ENCODE measurements at places on chromosomes 1 and 21.
A peak's percentile ranks its signal among the peaks of the same experiment; 100 is the strongest.

DNA sequence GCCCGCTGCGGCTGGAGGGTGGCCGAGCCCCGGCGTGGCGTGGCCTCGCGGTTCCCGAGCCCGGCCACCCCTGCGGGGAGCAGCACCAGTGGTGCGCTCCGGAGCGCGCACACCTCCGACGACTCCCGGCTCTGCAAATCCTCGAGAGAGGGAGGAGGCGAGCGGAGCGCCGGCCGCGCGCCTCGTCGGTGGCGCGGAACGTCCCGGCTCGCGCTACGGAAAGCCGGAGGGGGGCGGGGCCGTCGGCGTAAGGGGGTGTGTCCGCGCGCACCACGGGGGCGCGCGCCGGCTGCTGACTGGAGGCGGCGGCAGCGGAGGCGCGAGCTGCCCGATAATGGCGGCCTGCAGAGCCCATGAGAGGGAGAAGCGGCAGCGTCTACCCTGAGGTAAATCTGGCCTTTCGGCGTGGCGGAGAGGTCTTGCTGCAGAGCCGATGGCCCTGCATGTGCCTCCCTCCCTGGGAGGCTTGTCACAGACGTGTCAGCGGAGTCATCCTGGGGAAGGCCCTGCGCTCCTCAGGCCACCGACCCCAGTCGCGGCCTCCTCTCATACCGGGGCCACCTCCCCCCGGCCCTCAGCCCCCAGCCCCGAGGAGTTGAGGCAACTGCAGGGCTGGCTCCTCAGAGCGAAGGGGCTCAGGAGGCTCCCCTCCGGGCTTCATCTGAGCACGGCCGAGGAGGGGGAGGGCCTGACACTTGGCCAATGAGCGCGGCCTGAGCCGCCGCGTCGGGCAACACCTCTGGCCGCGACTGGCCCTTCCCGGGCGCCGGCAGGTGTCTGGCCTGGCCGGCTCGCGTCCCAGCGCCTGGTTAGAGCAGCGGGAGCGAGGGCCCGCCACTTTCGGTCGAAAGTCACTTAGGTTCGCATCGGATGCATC, at the start of gene PDIK1L:
Gene PDIK1L (plus strand): TSS at position 295 of the 877 bp plus-strand sequence. CDS start 2,485 bp downstream, outside the sequence.
- H3K4me1 ChIP-seq, result peaks cover 5% of the 10 kb centered on the region
- H3K27me3 ChIP-seq, result no peaks in the 10 kb centered on the region
- H3K36me3 ChIP-seq, result no peaks in the 10 kb centered on the region
- DNase-seq, result peak; percentile 95

- DNase-seq, result no peak
- H3K27me3 ChIP-seq, result no peaks in the 10 kb centered on the region
- H3K27ac ChIP-seq, result no peak overlapping the region
These were observed 54.1 kb upstream of the RGS18 start for GRCh38 chr1:192104128-192104527.

DNA sequence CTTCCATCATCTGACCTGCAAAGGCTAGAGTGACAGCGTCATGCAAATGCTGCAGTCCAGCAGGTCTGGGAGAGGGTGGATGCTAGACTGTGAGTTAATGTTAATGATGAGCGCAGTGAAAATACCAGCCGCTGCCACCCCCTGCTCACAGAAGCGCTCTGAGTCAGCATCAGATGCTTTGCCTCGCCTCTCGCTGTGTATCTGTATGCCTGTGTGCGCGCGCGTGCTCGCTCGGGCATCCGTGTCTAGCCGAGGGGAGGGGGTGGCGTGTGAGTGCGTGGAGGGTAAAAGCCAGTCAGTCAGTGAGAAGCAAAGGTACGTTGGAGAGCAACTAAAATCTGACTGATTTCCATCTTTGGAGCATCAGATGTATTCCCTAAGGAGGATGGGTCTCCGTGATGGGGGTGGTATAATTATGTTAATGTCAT, 858.7 kb downstream of the USP25 start:
- H3K4me1 ChIP-seq, result no peaks in the 10 kb centered on the region

GRCh38 chr21:39669485-39669884, 56.7 kb downstream of the B3GALT5 start:
- no peaks in the 10 kb centered on the region for H3K36me3 ChIP-seq
- H3K27ac ChIP-seq, result no peak overlapping the region
- no peaks in the 10 kb centered on the region for H3K27me3 ChIP-seq
- DNase-seq, result no peak
- no peak overlapping the region for H3K4me3 ChIP-seq

DNA sequence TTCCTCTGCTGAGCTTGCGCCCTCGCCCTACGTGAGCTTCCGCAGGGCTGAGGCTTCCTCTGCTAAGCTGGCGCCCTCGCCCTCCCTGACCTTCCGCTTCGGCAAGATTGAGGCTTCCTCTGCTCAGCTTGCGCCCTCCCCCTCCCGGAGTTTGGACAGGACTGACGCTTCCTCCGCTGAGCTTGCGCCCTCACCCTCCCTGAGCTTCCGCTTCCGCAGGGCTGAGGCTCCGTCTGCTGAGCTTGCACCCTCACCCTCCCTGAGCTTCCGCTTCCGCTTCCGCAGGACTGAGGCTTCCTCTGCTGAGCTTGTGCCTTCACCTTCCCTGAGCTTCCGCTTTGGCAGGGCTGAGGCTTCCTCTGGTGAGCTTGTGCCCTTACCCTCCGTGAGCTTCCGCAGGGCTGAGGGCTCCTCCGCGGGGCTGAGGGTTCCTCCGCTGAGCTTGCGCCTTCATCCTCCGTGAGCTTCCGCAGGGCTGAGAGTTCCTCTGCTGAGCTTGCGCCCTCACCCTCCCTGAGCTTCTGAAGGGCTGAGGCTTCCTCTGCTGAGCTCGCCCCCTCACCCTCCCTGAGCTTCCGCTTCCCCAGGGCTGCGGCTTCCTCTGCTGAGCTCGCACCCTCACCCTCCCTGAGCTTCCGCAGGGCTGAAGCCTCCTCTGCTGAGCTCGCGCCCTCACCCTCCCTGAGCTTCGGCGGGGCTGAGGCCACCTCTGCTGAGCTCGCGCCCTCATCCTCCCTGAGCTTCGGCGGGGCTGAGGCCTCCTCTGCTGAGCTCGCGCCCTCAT, 753.6 kb upstream of the TPTE start:
- no peaks in the 10 kb centered on the region for H3K4me1 ChIP-seq
- H3K4me3 ChIP-seq, result no peak overlapping the region
- H3K36me3 ChIP-seq, result no peaks in the 10 kb centered on the region
- H3K27ac ChIP-seq, result no peak overlapping the region
- H3K27me3 ChIP-seq, result no peaks in the 10 kb centered on the region

GRCh38 chr1:157272264-157272663, 134.1 kb upstream of the ETV3 start:
- H3K27ac ChIP-seq, result no peak overlapping the region
- H3K4me3 ChIP-seq, result no peak overlapping the region
- H3K36me3 ChIP-seq, result no peaks in the 10 kb centered on the region
- DNase-seq, result no peak
- H3K27me3 ChIP-seq, result no peaks in the 10 kb centered on the region

GRCh38 chr21:19995253-19995652, 1003.0 kb upstream of the NCAM2 start:
- no peaks in the 10 kb centered on the region for H3K27me3 ChIP-seq
- no peak overlapping the region for H3K4me3 ChIP-seq
- DNase-seq, result no peak
- no peaks in the 10 kb centered on the region for H3K36me3 ChIP-seq
- no peaks in the 10 kb centered on the region for H3K4me1 ChIP-seq

- no peaks in the 10 kb centered on the region for H3K4me1 ChIP-seq
- peak overlapping the region; percentile 43 for H3K27ac ChIP-seq
- H3K36me3 ChIP-seq, result no peaks in the 10 kb centered on the region
- no peaks in the 10 kb centered on the region for H3K27me3 ChIP-seq
These were observed 4.1 kb upstream of the AGTRAP start for GRCh38 chr1:11731691-11732283.

DNA sequence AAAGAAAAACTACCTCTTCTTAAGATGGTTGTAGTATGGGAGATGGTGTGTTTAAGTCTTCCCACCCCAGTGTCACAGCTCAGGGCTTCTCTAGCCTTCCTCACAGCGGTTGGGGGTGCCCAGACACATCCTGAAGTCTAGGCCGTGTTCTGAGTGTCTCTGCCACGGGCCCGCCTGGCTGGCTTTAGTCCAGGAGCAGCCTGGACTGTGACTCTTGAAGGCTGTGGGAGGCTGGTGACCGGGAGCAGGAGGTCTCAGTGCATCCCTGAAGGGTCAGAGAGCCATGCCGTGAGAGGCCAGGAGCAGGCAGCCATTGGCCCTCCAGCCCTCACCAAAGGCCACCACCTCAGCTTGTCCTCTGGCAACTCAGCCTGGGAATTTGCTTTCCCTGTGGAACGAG, 4.5 kb downstream of the EPHX1 start:
- H3K4me1 ChIP-seq, result peaks cover 66% of the 10 kb centered on the region
- no peak overlapping the region for H3K4me3 ChIP-seq
- no peak for DNase-seq
- peak overlapping the region; percentile 89 for H3K27ac ChIP-seq

- peak; percentile 53 for DNase-seq
- no peak overlapping the region for H3K27ac ChIP-seq
These were observed 139.2 kb downstream of the PTPRC start for GRCh38 chr1:198778049-198778448.

- H3K4me1 ChIP-seq, result no peaks in the 10 kb centered on the region
- peak overlapping the region; percentile 83 for H3K4me3 ChIP-seq
- peak overlapping the region; percentile 65 for H3K27ac ChIP-seq
- H3K27me3 ChIP-seq, result no peaks in the 10 kb centered on the region
- no peak for DNase-seq
These were observed 829 bp downstream of the PEA15 start for GRCh38 chr1:160206036-160206389.

DNA sequence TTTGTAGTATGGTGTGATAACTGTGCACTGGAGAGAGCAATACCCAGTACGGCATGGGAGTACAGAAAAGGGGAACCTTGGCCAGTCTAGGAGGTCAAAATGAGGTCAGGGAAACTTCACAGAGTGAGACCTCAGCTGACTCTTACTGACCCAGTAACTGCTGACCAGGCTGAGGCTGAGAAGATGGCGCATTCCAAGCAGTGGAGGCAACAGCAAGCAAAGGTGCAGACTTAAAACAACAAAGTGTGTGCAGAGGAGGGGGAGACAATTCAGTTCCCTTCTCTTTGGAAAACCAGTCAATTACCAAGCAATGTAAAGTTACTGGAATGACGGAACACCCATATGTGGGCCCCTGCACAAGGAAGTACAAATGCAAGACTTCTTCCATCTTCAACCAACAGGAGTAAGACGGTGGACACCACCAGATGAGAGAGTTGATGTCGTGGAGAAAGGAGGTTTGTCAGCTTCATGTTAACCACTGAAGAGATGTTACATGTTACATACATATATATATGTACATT, 54.6 kb upstream of the PRDX6 start:
- H3K27me3 ChIP-seq, result no peaks in the 10 kb centered on the region
- H3K4me3 ChIP-seq, result no peak overlapping the region
- no peak for DNase-seq
- H3K36me3 ChIP-seq, result no peaks in the 10 kb centered on the region
- H3K27ac ChIP-seq, result no peak overlapping the region
- H3K4me1 ChIP-seq, result no peaks in the 10 kb centered on the region

DNA sequence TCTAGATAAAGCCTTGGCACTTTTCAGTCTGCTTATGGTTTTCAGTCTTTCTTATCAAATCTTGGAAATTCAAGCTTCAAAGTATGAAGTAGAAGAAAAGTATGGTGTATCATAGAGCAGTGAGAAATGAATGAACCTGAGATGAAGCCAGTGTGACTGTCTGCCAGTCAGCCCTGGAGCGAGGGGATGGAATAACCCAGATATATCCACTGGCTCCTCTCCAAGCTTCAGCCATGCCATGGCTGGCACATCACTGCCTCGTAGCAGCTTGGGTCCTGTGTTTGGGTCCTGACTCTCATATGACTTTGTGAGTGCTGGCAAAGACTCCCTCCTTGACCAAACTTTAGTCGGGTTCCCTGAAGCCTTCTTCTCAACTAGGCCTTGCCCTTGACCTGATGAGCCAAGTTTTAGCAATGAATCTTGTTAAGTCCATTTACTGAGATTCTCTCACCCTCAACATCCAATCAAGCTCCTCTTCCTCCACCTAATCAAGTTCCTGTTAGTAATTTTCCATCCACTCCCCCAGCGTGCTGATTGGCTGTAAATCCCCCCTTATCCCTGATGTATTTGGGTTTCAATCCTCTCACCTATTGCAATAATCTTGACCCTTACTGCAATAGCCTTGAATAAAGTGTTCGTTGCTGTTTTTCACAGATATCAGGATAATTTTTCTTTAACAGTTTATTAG, 62.5 kb upstream of the PRDX6 start:
- no peak overlapping the region for H3K27ac ChIP-seq
- no peak for DNase-seq
- H3K27me3 ChIP-seq, result no peaks in the 10 kb centered on the region

DNA sequence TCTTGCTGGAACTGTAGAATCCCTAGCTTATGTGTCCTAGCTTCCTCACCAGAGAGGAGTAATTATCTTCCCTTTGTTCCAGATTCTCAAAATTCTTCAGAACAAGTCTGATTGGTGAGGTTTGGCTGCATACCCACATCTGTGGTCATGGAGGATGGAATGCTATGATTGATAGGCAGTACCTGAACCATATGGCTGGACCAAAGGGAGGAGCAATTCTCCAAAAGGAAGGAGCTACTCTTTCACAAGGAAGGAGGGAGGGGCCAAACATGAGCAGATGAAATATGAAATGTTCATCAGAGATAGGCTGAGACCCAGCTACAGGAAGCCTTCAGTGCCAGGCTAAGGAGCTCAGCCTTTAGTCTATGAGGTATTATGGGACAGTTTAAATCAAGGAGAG, 5.0 kb upstream of the RNF19B start:
- no peak for DNase-seq
- no peaks in the 10 kb centered on the region for H3K4me1 ChIP-seq
- no peak overlapping the region for H3K27ac ChIP-seq
- H3K4me3 ChIP-seq, result no peak overlapping the region
- no peaks in the 10 kb centered on the region for H3K36me3 ChIP-seq

GRCh38 chr1:183634429-183635065, 1.0 kb downstream of the ARPC5 start:
- no peaks in the 10 kb centered on the region for H3K27me3 ChIP-seq
- peak overlapping the region; percentile 84 for H3K27ac ChIP-seq
- H3K36me3 ChIP-seq, result no peaks in the 10 kb centered on the region
- no peak for DNase-seq
- peak overlapping the region; percentile 69 for H3K4me3 ChIP-seq

GRCh38 chr1:43548285-43549271, 17.9 kb downstream of the PTPRF start:
- peak overlapping the region; percentile 81 for H3K27ac ChIP-seq
- peaks cover 2% of the 10 kb centered on the region for H3K36me3 ChIP-seq
- no peak overlapping the region for H3K4me3 ChIP-seq
- peak; percentile 87 for DNase-seq
- no peaks in the 10 kb centered on the region for H3K27me3 ChIP-seq

GRCh38 chr1:173300061-173301044, 93.2 kb upstream of the TNFSF4 start:
- no peaks in the 10 kb centered on the region for H3K27me3 ChIP-seq
- no peak overlapping the region for H3K27ac ChIP-seq
- no peak overlapping the region for H3K4me3 ChIP-seq
- H3K4me1 ChIP-seq, result no peaks in the 10 kb centered on the region
- no peak for DNase-seq
